Fibroblast of the aortic adventitia (primary cell): ENCODE measurements at places on chromosomes 11 and 22. TPM values are rescaled to one million over a fixed set of nuclear protein-coding genes. Genes with fewer than 3 reads are reported as not detected.

GRCh38 chr11:61868571-61869428 is 22.5 kb downstream of the FADS3 start:
- no peak for DNase-seq

- DNase-seq = peak; percentile 74
Observed at GRCh38 chr22:45446216-45446615, 32.7 kb downstream of the RIBC2 start.

- no peak for DNase-seq
Observed at GRCh38 chr11:34855754-34856095, 60.5 kb downstream of the APIP start.

DNA sequence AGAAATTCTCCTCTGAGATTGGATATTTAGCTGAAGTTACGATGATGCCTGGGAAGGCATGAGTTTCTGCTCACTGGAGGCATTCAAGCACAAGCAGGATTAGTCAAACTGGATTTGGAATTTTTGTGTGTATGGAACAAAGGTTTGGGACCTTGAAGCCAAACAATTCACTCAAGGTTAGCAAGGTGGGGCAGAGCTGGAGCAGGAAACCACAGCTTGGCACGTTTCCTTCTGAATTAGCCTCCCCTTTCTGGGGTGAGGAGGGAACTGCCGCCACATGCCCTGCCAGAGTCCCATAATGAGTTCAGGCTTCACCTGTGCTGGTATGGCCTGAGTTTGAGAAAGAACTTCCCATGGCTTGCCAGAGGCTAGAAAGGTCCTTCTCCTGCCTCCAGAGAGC is 50.9 kb upstream of the RRAS2 start:
- DNase-seq = no peak

- no peak for DNase-seq
Observed at GRCh38 chr11:70186420-70186819, 16.7 kb upstream of the FADD start.

DNA sequence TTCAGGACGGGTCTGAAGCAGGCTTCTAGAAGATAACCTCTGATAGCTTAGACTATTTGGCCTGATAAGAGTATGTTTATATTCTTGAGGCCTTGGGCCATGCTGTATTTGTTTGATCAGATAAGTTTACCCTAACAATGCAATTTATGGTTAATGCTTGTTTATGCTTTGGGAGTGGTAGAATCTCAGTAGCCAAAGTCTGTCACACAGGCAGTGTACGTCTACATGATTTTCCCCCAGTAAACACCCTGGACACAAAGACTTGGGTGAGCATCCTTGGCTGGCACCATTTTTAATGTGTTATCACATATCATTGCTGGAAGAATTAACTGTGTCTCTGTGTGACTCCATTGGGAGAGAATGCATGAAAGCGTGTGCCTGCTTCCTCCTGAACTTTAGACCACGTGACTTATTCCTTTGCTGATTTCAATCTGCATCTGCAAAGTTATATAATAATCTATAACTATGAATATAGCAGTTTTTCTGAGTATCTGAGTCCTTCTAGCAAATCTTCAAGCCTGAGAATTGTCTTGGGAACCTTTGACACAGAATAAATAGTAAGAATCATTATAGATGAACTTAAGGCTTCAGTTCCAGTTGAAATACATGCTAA is 172.4 kb downstream of the CASP12 start:
- DNase-seq = no peak

- peak; percentile 47 for DNase-seq
Observed at GRCh38 chr11:47950396-47950795, 30.0 kb upstream of the PTPRJ start.

DNA sequence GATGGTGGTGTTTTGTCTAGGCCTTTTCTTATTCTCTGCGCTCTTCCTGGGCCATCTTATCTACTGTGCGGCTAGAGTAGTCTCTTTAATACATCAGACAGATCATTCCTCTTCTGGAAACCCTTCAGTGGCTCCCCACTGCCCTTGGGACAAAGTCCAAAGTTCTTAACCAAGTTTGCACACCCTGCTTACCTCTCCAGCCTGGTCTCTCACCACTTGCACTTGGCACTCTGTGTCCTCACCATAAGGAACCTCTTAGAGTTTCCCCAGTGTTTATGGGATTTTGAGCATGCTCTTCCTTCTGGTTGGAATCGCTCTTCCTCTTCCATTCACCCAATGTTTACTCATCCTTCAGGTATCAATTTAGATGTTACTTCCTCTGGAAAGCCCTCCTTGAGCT is 5.2 kb upstream of the SPTBN2 start:
- no peak for DNase-seq

GRCh38 chr11:74739546-74740270 is 8.5 kb upstream of the CHRDL2 start:
- peak; percentile 75 for DNase-seq

NXPE4 gene
- total RNA-seq = not detected in 2 replicates

HTR3A gene
- total RNA-seq = not detected in 2 replicates

NLRP14 gene
- 0.18 TPM in 1 of 2 replicates, not detected in the other for total RNA-seq

MMP12 gene
- not detected in 2 replicates for total RNA-seq

MN1 gene
- 27.9 and 55.9 TPM in 2 replicates for total RNA-seq
